Glomerular endothelial cell (primary cell): ENCODE measurements at places on chromosomes 6 and 20.
A peak's percentile ranks its signal among the peaks of the same experiment; 100 is the strongest.

DNA sequence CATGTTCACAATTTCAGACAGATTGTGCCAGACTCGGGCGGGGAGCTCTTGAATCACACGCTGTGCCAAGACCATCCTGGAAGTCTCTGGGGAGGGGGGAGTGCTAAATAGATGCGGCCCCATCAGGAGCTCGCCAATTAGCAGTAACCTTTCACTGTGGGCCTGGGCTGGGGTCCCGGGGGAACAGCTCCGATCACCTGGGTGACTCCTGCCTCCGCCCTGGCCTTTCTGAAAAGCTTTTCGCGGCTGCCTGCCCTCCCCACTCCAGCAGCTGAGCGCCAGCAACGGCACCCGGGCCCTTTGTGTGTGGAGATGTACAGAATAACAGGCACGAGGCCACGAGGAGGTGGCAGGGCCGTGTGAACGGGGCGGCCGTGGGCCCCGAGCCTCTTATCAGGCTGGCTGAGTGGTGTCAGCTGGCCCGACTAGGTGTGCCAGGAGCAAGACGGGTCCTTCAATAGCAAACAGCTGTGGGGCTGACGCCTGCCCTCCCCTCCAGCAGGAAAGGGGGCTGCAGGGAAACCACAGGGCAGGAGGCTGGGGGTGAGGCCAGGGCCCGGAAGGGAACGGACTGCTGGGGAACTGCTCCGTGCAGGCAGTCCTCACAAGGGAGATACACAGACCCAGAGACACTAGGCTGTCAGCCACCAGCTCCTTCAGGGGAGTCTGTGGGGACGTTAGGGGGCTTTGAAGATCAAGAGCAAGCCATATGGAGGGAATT lies 56.8 kb downstream of the NOL4L start:
- no peak for DNase-seq

DNA sequence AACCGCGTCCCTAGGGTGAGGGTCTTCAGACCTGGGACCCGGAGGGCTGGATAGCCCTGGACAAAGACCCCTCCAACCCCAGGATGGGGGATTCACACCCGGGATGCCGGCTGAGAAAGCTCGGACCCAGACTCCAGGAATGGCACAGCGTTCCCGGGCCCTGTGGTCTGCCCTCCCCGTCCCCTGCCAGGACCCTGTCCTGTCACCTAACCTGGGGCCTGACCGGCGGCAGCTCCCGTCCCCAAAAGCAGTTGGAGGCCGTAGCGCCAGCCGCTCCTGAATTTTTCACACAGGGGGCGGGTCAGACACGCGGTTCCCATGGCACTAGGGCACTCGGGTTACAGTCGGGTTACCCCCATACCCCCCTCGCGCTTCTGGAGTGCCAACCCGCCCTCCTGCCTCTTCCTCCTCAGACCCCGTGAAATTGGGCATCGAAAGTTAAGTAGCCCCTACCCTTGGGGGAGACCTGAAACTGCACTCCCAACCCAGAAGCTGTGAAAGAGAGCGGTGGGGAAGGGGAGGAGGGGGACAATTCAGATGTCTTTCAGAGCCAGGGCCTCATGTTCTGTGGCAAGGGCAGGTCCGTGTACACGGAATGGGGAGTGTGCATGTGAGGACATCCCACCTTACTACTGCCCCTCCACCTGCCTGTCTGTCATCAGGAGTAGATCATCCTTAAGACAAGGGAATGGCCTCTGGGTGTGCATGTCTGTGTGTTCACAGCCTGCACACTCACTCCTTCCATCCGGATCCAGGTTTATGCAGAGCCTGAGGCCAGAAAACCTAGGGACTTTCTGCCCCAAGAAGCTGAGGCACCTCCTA lies 595 bp downstream of the REM1 start:
- DNase-seq: no peak

DNA sequence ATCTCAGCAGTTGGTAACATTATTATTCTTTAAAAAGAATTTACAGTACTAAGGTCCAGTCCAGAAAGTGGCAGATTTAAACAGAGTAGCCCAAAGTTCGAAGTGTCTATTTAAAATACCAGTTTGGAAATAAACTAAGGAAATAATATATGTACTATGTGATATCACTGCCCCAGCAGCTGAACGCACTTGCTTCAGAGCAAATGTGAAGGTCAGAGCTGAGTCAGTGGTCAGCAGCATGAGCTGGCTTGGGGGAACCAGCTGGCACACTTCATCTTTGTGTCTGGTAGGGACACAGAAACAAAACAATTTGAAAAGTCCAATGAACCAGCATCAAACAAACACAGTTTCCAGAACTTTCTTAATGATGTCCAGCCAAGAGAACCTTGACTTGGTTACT lies 15.4 kb downstream of the TMEM14B start:
- DNase-seq: no peak

DNA sequence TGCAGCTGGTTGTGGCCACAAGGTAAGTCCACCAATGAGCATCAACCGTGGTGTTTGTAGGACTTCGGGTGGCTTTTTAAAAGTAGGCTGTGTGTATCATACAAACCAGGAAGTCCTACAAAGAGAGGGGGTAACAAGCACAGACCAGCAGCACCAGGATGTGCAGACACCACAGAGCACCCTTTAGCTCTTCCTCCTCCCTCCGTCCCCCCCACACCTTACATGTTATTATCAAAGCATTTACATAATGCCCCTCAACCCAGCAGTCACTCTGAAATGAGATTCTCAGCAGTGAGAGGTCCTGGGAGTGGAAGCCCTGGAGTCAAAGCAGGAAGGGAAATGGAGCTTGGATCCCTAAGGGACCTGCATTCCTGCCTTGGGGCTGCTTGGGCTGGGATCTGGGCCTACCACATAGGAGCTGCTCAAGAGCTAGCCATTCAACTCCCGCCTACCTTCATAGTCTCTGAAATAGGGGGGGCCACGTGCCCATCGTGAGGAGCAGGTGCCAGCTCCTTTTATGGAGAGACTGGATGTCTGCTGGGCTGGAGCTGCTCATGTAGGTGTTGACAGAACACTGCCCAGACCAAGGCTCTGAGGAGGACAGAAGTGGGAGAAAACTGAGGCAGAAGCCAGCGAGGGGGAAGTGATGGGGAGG lies 90.6 kb downstream of the PSMB1 start:
- DNase-seq: no peak

- DNase-seq: no peak
Measured at GRCh38 chr6:111861431-111861885, 11.8 kb downstream of the FYN start.

- DNase-seq: no peak
Measured at GRCh38 chr6:144413418-144413817, 128.3 kb downstream of the UTRN start.

- DNase-seq: no peak
Measured at GRCh38 chr20:37299718-37300528, 10.5 kb downstream of the MANBAL start.

DNA sequence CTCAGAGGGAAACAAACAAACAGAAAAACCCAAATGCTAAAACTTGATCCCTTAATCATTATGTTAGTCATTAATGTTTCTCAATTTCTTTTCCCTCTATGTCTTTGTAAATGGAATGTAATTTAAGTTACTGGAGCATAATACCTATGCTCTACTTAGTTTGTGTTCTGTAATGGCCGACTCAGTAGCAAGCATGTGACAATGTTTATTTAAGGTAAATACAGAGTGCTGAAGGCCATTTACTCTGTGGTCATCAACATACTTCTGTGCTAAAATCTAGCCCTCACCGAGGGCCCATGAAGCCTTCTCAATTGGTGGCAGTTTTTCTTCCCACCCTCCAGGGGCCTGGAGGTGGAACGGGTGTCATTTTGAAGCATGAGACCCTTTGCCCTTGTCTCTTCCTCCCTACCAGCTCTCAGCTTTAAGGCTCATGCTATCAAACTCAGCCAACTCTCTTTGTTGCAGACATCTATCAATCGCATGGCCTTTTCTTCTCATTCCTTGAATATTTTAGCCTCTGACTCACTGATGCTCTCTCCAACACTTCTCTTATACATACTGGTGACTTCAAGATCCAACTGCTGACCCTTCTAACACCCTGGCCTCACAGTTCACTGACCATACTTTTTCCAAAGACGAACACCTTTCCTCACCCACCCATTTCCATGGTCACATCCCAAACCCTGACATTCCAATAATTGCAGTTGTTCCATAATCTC lies 48.2 kb downstream of the STX7 start:
- no peak for DNase-seq

DNA sequence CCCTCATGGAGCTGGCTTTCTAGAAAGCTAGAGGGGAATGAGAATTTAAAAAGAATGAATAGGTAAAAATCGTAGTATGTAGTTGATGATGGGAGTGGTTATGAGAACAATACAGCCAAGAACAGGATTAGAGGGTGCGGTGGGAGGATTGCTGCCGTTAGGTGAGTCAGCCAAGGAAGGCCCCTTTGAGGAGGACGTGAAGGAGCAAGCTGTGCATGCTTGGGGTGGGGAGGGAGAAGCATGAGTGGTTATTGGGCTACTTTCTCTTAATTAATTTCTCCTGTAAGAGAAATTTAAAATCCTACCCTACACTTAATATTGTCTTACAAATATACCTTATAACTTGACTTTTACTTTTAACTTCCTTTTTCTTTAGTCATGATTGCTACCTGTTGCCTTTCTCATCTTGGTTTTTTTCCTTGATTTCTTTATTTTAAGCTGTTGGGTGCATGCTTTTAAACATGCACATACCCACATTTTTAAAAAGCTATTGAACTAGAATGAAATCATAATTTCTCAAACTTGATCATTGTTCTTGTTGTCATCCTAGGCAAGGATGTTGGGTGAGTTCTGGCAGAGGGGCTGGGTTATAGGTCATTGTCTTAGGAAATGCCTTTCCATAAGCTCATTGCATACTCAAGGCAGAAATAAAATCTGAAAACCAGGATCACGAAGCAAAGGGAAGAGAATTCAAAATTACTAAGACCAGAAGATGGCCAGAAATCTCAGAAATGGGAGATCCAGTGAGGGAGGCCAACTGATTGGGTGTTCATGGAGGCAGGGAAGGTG lies 114.5 kb downstream of the TCP11 start:
- no peak for DNase-seq

GRCh38 chr6:104633125-104633524 lies 226.6 kb downstream of the HACE1 start:
- DNase-seq: no peak

- DNase-seq: no peak
Measured at GRCh38 chr6:34746104-34746846, 11.0 kb upstream of the SNRPC start.

DNA sequence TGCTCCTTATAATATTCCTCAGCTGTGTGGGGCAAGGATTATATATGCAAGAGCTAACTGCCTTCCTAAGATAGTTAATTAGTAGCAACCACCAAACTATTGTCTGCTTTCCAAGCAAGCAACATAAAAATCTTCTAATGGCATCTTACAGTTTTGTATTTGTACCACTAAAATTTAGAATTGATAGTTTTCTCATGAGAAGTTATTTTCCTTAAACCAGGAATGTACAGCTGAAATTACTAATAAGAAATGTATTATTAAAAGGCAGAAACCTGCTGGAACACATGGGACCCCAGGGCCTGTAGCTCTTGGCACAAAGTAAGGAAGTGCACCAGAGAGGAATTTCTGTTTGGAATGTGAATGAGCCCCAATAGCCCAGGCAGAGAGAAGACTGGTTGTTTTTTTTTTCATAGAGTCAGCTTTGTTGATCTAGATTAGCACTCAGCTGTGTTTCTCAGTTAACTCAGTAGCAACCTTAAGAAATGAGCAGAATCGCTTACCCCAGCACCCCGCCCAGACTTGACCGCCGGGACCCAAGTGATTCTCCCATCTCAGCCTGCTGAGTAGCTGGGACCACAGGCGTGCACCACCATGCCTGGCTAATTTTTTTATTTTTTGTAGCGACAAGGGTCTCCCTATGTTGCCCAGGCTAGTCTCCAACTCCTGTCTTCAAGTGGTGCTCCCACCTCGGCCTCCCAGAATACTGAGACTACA lies 2.6 kb downstream of the MGME1 start:
- no peak for DNase-seq

DNA sequence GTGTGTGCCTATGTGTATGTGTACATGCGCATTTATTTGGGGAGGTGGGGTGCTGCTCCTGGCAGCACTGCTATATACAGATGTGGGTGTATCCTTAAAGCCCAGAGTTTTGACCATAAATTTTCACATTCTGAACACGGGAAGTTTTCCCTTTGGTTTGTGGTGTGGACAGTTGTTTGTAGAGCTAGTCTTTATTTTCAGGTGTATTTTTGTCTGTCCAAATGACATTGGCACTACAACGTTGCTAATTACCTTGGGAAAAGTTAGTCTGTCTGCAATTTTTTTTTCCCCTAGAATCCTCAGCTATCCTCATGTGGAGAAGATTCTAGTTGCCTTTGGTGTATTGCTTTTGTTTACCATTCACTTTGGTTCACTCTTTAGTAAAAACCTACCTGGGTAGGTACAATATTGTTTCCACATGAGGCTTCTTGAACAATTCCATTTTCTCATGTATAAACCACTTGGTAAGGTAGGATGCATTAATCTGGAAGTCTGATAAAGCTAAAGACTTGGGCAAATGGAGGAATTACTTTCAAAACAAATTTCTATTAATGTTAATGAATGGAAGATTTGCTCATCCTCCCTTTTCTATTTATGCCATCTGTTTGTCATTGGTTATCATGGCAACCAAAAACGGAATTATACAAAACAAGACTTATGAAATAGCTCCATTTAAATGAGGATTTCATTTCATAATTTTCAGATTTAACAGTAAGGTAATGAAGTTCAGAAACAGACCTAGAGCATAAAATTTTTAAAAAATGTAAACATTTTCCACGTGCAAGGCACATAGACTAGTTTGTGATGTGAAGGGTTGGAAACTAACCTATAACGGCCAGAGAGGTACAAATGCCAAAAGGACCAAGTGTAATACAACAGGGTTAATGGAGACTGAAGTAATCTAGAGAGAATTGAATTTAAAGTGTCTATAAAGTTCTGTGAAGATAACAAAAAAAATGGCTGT lies 3.9 kb downstream of the CCN2 start:
- peak; percentile 89 for DNase-seq

GRCh38 chr6:13113981-13114593 lies 214.2 kb downstream of the TBC1D7 start:
- no peak for DNase-seq

DNA sequence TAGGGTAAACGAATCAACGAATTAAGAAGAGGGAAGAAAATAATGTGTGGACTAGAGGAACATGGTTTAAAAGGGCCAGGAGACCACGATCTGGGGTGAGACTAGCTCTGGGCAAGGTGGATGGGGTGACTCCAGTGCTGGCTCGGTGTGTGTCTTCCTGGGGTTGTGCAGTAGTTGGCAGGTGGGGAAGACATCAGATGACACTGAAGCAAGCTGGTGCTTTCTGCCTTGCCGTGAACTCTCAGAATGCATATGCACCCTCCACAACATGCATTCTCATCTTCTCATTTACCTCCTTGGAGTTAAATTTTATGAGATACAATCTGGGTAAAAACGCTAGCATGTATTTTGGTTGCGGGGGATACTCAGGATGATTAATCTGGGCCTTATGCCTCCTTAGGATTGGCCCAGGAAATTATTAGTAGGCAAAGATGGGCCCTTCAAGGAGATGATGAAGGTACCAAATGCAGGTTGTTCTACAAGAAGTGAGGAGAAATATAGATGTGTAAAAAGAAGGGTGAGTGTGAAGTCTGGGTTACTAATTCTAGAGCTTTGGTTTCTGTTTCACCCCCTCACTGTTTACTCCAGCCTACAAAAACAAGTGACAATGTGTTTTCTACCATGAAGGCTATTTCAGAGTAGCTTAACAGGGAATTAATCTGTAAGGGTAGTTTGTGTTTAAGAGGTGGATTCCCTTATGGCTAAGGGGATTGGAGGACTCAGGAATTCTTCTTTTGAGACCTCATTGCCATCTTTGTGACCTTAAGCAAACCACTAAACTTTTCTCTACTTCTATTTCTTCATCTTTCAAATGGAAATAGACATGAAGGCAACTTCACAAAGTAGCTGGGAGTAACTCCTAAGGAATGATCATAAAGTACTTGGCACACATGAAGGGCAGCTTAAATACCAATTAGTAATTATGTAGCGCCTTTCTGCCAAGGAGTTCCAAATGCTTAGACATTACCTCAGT lies 71.0 kb upstream of the SUPT3H start:
- no peak for DNase-seq
